Activated effector memory CD4-positive, alpha-beta T cell treated with anti-CD3 and anti-CD28 coated beads, Interleukin-2, amount 50 U/mL, for 16 hours (primary cell): ENCODE measurements at places on chromosomes 2 and 18.

- no peak for DNase-seq
These were observed 3.5 kb downstream of the CTDP1 start for GRCh38 chr18:79682894-79683625.

DNA sequence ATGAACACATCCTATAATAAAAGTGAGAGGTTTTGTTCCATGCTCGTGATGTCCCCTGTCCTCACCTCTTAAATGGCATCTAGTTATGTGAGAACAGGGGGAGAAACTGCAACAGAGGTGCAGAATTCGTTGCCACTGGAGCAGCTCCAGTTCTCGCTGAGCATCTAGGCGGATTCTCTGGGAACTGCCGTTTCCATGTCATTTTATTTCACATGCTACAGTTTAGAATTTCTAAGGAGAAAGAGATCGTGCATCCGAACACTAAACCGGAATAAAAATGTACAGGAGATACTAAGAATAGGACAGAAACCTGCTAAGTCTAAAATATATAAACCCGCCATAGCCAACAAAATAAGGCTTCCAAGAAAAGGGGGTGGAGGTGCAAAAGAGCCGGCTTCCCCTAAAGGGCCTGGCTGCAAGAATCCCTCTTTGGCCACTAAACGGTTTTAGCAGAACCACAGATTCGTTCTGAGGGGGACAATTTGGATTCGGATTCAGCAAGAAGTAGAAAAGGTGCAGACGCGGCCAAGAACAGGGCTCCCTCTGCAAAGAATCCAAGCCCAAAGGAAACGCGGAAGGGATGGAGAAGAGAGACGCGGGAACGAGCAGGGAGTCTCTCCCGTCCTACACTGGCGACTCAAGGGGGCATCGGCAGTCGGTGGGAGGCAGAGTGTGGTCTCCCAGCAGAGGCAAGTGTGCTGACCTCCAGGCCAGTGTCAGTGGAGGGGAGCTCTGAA is 1.3 kb downstream of the TMEM163 start:
- DNase-seq: no peak

GRCh38 chr2:191241418-191241817 is 3.8 kb upstream of the MYO1B start:
- no peak for DNase-seq

DNA sequence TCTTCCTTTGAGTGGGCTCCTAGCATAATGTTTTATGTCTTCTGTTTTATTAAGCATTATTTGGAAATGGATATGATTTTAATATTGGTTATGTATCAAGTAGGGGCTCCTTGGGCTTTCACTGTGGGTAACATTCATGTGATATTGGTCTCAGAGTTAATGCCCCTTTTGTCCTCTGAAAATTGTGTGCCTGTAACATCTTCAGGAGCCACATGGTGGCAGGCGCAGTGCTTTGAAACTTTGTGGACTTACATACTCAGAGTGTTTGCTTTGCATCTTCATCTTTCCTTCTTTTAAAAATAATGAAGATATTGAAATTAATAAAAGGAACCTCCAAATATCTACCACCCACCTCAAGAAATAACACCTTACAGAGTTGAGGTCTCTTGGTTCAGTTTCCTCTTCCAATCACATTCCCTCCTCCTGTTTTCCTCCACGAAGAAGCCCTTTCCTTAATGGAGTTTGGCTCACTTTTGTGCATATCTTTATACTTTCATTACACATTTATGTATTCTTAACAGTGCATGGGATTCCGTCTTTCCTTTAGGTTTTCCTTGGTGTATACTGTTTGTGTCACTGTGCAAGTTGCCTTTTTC is 73.5 kb downstream of the LIMS1 start:
- DNase-seq: peak; percentile 83

DNA sequence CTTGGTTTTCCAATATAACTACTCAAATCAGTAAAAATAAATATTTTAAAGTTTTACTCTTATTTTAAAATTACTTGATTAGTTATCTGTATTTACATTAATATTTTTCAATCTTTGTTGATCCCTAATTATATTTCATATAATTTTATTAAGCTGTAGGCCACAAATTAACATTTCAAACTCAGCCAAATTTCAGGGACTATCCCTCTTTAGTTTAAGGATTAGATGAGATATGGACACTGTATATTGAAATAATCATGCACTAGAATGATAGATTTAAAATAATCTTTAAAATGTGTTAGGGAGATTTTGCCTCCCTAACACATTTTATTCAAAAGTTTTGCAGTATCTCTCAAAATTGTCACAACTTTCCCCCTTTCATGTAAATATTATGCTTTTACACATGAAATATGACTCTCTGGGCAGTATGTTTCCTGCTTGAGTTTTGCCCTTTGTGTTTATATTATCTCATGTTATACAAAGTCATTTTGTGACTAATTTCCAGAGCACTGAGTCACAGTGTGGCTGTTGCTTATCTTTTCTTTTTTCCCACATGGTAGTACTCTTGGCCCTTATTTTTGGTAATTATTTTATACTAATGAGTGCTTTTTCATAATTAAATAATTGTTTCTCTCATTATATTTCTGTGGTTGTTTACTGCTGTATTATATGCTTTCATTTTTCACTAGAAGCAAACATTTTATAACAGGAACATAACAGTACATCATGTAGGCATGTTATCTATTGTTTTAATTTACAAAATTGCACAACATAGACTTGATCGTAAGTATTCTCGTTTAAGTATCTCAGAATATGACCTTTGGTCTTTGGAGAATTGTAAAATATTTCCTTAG is 1.2 kb downstream of the TFPI start:
- DNase-seq: no peak

DNA sequence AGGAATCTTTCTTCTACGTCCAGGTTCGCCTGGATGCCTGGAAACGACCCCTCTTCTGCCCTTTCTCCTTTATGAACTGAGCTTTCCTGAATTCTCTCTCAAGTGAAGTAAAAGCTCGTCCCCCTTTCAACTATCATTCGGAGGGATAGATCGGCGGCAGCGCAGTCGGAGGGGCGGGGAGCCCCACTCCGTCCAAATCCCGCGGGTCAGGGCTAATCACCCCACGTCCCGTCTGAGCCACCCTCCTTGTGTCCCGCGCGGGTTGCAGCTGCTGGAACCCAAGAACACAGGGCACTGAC is 367 bp downstream of the FBXO48 start:
- DNase-seq: no peak

- no peak for DNase-seq
These were observed 60.5 kb upstream of the ZNG1B start for GRCh38 chr2:113376913-113377445.

GRCh38 chr18:60027397-60027796 is 127.6 kb downstream of the PMAIP1 start:
- no peak for DNase-seq

DNA sequence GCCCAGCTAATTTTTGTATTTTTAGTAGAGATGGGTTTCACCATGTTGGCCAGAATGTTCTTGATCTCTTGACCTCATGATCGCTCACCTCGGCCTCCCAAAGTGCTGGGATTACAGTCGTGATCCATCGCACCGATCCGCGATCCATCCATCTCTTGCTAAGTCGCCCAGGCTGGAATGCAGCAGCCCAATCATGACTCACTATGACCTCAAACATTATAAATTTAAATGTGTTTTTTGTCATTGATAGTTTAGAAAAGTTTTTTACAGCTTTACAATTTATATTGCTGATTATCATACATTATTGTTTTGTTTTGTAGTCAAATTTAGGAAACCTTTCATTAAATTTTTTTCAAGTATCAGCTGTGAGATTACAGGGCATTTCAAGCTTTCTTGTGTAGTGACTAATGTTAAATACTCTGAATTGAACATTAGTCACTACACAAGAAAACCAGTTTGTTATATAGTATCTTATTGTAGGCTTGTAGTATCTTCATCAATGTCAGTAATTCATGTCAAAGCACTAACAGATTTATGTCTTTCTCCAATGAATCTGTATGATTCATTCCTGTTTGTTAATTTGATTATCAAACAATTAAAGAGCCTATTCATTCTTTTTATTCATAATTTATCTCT is 37.5 kb downstream of the NR4A2 start:
- no peak for DNase-seq

DNA sequence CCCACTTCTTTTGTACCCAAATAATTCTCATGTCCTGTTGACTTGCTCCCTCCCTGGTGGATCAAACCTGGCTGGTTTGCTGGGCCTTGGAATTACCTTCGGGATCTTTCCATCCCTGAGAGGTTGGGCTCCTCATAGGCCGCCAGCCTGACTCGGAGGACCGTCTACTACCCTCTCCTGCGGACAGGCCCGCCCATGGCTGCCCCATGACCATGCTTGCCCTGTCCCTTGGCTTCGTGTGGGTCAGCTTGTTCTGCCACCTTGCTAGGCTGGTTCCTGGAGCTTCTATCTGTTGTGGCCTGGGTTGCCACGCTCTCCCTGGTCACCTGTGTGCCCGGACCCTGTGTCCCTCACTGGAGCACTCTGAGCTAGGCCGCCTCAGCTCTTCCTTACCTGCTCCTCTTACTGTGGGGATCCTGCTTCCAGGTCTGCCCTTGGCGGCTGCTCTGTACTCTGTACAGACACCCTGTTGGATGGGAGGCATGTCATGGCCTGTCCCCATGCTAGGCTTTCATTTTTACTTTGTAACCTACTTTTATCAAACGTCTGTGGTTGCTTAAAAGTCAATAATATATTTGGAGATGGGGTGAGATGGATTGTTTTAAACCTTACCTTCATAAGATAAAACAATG is 29.7 kb upstream of the FHL2 start:
- DNase-seq: no peak

- DNase-seq: no peak
These were observed 735.6 kb downstream of the TSN start for GRCh38 chr2:122491011-122491410.

- DNase-seq: no peak
These were observed 630.7 kb upstream of the HS6ST1 start for GRCh38 chr2:128949360-128949759.

- no peak for DNase-seq
These were observed 124.3 kb downstream of the TMEM18 start for GRCh38 chr2:552906-553305.

DNA sequence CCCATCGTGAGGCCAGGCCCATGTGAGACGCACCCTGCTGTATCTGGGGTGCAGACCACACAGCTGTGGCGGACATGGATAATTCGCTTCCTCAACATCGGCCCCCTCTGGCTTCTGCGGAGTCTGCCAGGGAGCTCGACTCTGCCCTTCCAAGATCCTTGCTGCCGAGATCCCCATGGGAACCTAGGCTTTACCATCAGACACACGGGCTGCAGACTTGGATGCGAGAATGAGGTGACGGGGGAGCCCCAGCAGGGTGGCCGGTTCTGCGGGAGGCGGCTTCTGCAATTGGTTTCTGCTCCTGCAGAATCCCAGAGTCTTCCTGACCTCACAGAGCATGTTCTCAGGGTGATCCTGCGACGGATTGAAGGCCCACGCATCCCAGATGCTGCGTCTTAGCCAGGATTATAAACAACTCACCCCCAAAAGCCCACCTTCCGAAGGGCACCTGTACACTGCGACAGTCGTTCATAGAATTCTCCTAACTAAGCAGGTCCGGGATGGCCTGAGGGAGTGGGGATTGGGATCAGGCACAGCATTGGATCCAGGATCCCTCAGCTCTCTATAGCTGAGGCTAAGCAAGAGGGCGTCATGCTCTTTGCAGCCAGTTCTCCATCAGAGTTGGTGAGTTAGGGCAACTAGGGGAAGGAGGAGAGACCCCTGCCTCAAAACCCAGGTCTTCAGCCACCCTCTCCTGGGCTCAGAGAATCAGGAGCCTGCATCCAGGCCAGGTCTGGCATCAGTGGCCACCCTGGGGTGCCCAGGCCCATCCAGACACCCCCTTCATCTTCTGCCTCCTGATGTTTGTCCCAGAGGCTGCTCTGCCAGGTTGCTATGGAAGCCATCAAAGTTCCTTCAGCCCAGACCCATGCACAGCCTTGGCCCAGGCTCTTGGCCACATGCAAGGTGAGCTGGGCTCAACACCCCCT is 74.7 kb upstream of the SNTG2 start:
- DNase-seq: no peak

GRCh38 chr2:44672431-44672830 is 269.1 kb upstream of the SIX3 start:
- no peak for DNase-seq

GRCh38 chr2:216316743-216317142 is 55.5 kb downstream of the MARCHF4 start:
- DNase-seq: no peak

GRCh38 chr2:188676010-188676400 is 298.2 kb upstream of the COL3A1 start:
- DNase-seq: no peak

DNA sequence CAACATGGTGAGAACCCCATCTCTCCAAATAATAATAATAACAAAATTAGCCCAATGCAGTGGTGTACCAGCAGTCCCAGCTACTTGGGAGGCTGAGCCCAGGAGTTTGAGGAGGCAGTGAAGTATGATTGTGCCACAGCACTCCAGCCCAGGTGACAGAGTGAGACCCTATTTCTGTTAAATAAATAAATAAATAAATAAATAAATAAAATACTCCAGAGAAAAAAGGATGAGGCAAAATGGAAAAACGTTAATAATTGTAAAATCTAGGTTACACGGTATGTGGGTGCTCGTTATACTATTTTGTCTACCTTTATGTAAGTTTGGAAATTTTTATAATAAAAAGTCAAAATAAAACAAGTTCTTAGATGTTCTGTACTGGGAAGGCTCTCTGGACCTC is 8.6 kb upstream of the EMX1 start:
- no peak for DNase-seq

- DNase-seq: peak; percentile 87
These were observed 22.5 kb upstream of the ACVR1 start for GRCh38 chr2:157898591-157898996.

DNA sequence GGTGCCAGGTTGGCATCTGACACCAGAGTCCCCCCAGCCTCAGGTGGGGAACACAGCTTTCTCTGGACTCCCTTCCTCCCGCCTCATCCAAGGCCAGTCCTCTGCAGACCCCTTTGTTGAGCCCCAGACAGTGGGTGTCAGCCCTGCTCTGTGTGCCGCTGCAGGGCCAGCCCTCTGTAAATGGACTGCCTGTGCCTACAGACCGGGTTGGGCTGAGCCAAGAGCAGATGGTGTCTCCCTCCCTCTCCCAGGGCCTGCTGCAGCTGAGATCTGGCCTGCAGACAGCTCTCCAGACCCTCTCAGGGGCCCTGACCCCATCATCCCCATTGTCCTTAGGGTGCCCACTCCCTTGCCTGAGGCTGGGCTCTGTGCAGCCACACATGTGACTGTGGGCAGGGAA is 160.8 kb downstream of the KLHL29 start:
- DNase-seq: no peak

DNA sequence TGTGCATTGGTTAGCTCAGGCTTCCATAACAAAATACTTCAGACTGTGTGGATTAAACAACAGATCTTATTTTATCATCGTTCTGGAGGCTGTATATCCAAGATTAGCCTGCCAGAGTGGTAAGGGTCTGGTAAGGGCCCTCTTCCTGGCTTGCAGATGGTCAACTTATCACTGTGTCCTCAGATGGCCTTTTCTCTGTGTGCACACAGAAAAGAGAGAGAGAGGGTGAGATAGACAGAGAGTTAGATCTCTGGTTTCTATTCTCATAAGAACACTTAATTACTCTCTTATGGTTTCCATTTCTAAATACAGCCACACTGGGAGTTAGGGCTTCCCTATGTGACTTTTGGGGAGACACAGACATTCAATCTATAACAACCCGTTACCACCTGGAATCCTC is 1003.5 kb downstream of the TSN start:
- DNase-seq: no peak
